ENCODE measurements at places on chromosomes 1 and 21. TPM values are rescaled to one million over a fixed set of nuclear protein-coding genes. Genes with fewer than 3 reads are reported as not detected.

AIRE gene
- not detected for total RNA-seq

OR10R2 gene
- not detected for total RNA-seq

ERVH48-1 gene
- total RNA-seq = not detected

LCE2A gene
- total RNA-seq = not detected

ACOT11 gene
- 19.3 TPM for total RNA-seq

ZYG11A gene
- total RNA-seq = not detected

IFI44L gene
- total RNA-seq = 17.3 TPM

VASH2 gene
- total RNA-seq = 0.14 TPM

PTPN14 gene
- total RNA-seq = 33.3 TPM

HRNR gene
- total RNA-seq = not detected

SLC66A1 gene
- total RNA-seq = 12.0 TPM

BARHL2 gene
- total RNA-seq = not detected

UBL4B gene
- total RNA-seq = not detected

CD58 gene
- total RNA-seq = 53.2 TPM

EVA1C gene
- total RNA-seq = 115 TPM

CRYBG2 gene
- not detected for total RNA-seq

OR2L2 gene
- not detected for total RNA-seq

C1QB gene
- 448 TPM for total RNA-seq

F3 gene
- total RNA-seq = 73.6 TPM

LCE1C gene
- 2.8 TPM for total RNA-seq

GBP2 gene
- total RNA-seq = 89.5 TPM

MPL gene
- not detected for total RNA-seq

S100A9 gene
- 478 TPM for total RNA-seq

HMGCS2 gene
- total RNA-seq = 1.8 TPM

NOTCH2 gene
- 190 TPM for total RNA-seq

CCDC30 gene
- total RNA-seq = 3.0 TPM

GNG12 gene
- total RNA-seq = 137 TPM

DPH2 gene
- 31.4 TPM for total RNA-seq

CDKN2C gene
- total RNA-seq = 12.6 TPM

UTP25 gene
- 5.7 TPM for total RNA-seq

PLA2G4A gene
- total RNA-seq = 8.8 TPM

UQCRHL gene
- total RNA-seq = 0.81 TPM

OPRD1 gene
- total RNA-seq = not detected

GSTM1 gene
- not detected for total RNA-seq

TMCC2 gene
- 8.9 TPM for total RNA-seq

PGBD5 gene
- total RNA-seq = 0.14 TPM

NR0B2 gene
- total RNA-seq = not detected

TNFRSF18 gene
- total RNA-seq = not detected

PTPN7 gene
- 4.3 TPM for total RNA-seq

KRTAP12-3 gene
- total RNA-seq = not detected

LCE1D gene
- total RNA-seq = not detected

KCNJ15 gene
- 0.41 TPM for total RNA-seq

ILDR2 gene
- total RNA-seq = not detected

MROH9 gene
- not detected for total RNA-seq

MATN1 gene
- total RNA-seq = 1.5 TPM

CLDN17 gene
- not detected for total RNA-seq

PTPRC gene
- 86.8 TPM for total RNA-seq

UBE2U gene
- total RNA-seq = not detected

SEC16B gene
- total RNA-seq = 6.8 TPM

ANKRD35 gene
- 9.6 TPM for total RNA-seq

MRPL24 gene
- 22.6 TPM for total RNA-seq

MCOLN2 gene
- total RNA-seq = 1.2 TPM

S100A8 gene
- total RNA-seq = 31.5 TPM

TSSK3 gene
- 2.3 TPM for total RNA-seq

COL9A2 gene
- total RNA-seq = 36.4 TPM

Data from thoracic aorta (tissue), 2 donors.